ENCODE measurements at places on chromosomes 5 and 9. TPM values are rescaled to one million over a fixed set of nuclear protein-coding genes. Genes with fewer than 3 reads are reported as not detected.

LRRC19 gene
- polyA plus RNA-seq: 0.11 TPM

SPINK14 gene
- not detected for polyA plus RNA-seq

AGTPBP1 gene
- 14.5 TPM for polyA plus RNA-seq

LCN1 gene
- polyA plus RNA-seq: not detected

LCN12 gene
- 0.71 TPM for polyA plus RNA-seq

SLC6A7 gene
- polyA plus RNA-seq: 0.30 TPM

OR13C2 gene
- not detected for polyA plus RNA-seq

ADAMTSL1 gene
- polyA plus RNA-seq: 10.6 TPM

BARHL1 gene
- polyA plus RNA-seq: not detected

Measured in forelimb muscle (tissue), 1 donor.